ENCODE measurements at places on chromosomes 13 and 19.

DNA sequence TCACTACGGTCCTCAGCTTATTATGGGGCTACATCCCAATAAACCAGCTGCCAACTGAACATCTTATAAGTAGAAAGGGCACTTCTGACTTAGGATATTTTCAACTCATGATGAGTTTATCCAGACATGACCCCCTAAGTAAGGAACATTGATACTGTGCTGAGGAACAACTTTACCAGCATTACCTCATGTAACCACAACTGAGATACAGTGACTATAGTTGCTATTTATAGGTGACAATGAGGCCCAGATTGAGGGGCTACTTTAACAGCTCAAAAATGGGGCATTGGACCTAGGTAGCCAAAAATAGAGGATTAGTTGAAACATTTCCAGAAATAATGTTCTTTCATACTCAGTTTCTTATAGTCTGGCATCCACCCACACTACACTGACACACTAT is 26.8 kb downstream of the SKA3 start:
- no peaks in the 10 kb centered on the region for H3K4me1 ChIP-seq
- no peak overlapping the region for H3K27ac ChIP-seq
- H3K27me3 ChIP-seq = no peaks in the 10 kb centered on the region
- no peak for DNase-seq

GRCh38 chr13:20221772-20222171 is 10.3 kb downstream of the GJB6 start:
- H3K27ac ChIP-seq = no peak overlapping the region
- no peaks in the 10 kb centered on the region for H3K27me3 ChIP-seq
- no peaks in the 10 kb centered on the region for H3K36me3 ChIP-seq
- no peak overlapping the region for H3K4me3 ChIP-seq
- no peaks in the 10 kb centered on the region for H3K4me1 ChIP-seq

GRCh38 chr19:44728178-44728577 is 20.3 kb upstream of the BCL3 start:
- peaks cover 22% of the 10 kb centered on the region for H3K4me1 ChIP-seq
- no peaks in the 10 kb centered on the region for H3K27me3 ChIP-seq
- no peak for DNase-seq
- no peak overlapping the region for H3K4me3 ChIP-seq
- H3K27ac ChIP-seq = no peak overlapping the region

DNA sequence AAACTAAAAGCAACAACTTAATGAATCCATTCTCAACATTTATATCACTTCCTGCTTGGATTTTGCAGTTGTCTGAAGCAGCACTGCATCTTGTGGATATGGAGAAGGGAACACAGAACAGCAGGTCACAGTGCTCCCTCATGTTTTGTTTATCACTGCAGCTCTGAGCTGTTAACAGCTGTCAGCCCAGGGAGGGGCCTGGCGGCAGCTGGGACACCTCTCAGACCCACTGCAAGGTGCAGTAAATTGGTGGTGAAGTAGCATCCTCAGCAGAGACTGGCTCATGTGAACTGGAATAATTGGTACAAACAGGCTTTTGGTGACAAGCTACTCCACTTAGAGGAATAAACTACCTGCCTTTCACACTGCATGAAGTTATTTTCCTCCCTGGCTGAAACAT is 170.4 kb downstream of the LIG4 start:
- no peaks in the 10 kb centered on the region for H3K27me3 ChIP-seq
- no peak overlapping the region for H3K4me3 ChIP-seq
- no peaks in the 10 kb centered on the region for H3K4me1 ChIP-seq
- DNase-seq = no peak

- no peaks in the 10 kb centered on the region for H3K4me1 ChIP-seq
- DNase-seq = no peak
- no peak overlapping the region for H3K27ac ChIP-seq
- no peaks in the 10 kb centered on the region for H3K27me3 ChIP-seq
- no peak overlapping the region for H3K4me3 ChIP-seq
Observed at GRCh38 chr13:77720988-77721387, 23.5 kb downstream of the SLAIN1 start.

- no peak overlapping the region for H3K27ac ChIP-seq
- H3K4me1 ChIP-seq = no peaks in the 10 kb centered on the region
- no peak for DNase-seq
- H3K4me3 ChIP-seq = no peak overlapping the region
- no peaks in the 10 kb centered on the region for H3K27me3 ChIP-seq
- H3K36me3 ChIP-seq = no peaks in the 10 kb centered on the region
Observed at GRCh38 chr13:51494156-51494555, 41.3 kb upstream of the INTS6 start.

DNA sequence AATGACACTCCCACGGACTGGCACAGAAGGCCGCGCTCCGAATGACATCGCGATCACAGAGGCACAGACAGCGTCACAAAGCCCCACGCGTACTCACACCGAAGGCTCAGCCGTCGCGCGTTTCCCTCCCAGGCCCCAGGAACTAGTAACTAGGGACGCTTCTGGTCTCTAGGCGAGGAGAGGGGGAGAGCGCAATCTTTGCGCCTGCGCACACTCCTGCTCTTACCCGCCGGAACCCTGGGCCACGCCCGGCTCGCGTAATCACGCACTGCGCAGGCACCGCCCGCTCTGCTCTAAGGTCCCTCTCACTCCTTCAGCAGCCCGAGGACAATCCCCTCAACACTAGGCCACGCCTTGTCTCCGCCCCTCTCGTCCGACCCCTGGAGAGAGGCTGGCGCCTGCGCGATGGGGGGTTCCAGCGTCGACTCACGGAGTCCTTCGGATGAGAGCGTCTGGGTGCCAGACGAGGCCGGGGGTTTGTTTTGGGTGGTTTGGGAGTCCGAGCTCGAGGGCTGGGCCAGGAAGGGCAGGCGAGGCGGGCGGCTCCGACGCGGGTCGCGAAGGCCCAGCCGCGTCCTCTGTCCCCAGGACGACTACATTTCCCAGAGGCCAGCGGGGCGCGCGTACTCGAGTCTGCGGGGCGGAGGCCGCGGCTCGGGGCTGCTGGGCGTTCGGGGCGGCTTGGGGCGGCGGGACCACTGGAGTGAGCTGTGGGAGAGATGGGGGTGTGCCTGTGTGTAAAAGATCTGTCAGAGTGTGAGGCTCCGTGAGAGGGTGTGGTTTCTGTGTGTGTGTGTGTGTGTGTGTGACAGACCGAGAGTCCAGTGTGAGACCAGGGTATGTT is at the start of gene ZNF471:
TSS of gene ZNF471 (plus strand) at position 410 of the 844 bp plus-strand sequence. CDS start 3,717 bp downstream, outside the sequence.
- DNase-seq = peak; percentile 99
- H3K4me3 ChIP-seq = peak within 1 kb of the TSS; percentile 82
- no peaks in the 10 kb centered on the region for H3K27me3 ChIP-seq
- H3K36me3 ChIP-seq = no peaks in the 10 kb centered on the region
- H3K4me1 ChIP-seq = peaks cover 6% of the 10 kb centered on the region

- no peak overlapping the region for H3K27ac ChIP-seq
- no peaks in the 10 kb centered on the region for H3K27me3 ChIP-seq
- no peak for DNase-seq
- no peak overlapping the region for H3K4me3 ChIP-seq
Observed at GRCh38 chr19:1163934-1164683, 10.0 kb downstream of the SBNO2 start.
